Lung microvascular endothelial cell (primary cell): ENCODE measurements at places on chromosomes 1 and 21. TPM values are rescaled to one million over a fixed set of nuclear protein-coding genes. Genes with fewer than 3 reads are reported as not detected.

DNA sequence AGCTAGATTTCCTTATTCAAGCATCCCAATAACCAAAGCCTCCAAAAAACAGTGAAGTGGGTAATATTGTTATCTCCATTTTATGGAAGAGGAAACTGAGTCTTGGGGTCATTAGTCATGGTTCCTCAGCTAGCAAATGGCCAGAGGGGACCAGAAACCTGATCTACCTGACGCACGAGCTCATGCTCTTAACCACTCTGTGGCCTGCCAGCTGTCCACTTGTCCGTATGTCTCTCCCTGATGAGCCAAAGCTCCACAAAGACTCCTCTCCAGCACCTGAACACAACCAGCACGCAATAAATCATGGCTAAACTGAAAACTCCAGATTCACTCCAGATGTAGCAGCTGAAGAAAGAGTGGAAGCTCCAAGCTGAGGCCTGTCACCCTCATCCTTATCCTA, 5.8 kb downstream of the CAPN8 start:
- DNase-seq, result no peak

GRCh38 chr1:29809446-29810120, 573.3 kb downstream of the PTPRU start:
- no peak for DNase-seq

- no peak for DNase-seq
Observed at GRCh38 chr1:167304165-167304564, 83.5 kb downstream of the POU2F1 start.

Gene PM20D1
- total RNA-seq, result under 0.01 TPM in 1 of 2 replicates, not detected in the other

Gene PSRC1
- total RNA-seq, result 0.79 and 2.8 TPM in 2 replicates

Gene HAO2
- not detected in 2 replicates for total RNA-seq
